NCI-H345 (cell line): ENCODE measurements at places on chromosomes 12 and 14.
A peak's percentile ranks its signal among the peaks of the same experiment; 100 is the strongest.

DNA sequence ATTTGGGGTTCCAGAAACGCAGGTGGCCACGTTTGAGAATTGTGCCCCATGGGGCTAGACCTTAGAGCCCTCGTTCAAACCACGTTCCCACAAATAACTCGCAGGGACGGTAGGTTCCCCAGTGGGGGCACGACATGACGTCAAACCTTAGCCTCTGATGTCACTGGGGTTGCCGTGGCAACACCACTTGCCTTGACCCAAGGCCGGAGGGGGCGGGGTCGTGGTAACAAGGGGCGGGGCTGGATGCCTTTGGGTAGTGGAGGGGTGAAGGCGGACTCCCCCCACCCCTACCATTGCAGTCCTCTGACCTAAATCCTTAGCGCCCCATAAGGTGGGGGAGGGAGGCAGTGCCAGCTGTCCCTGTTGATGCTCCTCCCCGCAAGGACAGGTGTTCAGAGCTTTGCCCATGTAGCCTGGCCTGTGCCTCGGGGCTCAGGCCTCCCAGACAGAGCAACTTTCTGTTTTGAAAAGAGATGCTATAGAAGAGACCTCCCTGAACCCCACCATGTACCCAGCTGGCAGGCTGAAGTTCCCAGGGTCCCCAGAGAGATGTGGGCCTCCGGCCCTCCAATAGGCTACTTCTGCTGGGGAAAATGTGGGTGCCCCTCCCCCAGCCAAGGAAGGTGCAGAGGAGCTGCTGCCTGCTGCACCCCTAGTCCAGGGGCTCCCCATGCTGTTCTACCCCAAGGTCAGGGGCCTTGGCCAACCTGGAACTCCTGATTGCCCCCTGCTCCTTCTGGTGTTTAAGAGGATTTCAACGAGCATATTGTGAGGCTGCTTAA is 1.9 kb downstream of the FAM222A start:
- peak; percentile 51 for DNase-seq

- no peak for DNase-seq
Observed at GRCh38 chr14:55964091-55964490, 154.1 kb upstream of the PELI2 start.

DNA sequence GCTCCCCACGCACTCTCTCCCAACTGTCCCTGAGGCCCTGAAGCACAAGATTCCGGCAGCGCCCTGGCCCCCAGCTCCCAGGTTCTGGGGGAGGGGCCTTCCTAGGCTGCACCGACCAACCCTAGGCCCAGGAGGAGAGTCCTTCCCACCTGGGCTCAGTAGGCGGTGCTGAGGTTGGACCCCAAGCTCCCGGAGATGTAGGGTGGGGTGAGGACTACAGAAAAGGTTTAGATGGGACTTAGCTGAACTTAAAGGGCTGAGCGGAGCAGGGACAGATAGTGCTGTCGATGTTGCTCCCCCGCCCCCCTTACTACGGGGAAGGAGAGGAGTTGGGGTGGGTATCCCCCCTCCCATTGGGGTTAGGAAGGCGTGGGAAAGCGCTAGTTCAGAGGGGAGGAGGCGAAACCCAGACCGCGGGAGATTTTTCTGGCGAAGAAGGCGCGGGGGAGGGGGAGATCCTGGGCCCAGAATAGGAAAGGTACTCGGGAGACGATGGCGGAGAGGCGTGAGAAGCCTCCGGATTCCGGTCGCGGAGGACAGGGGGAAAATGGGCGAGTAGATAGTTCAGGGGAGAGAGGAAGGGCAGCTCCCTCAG is 4.2 kb upstream of the BAZ2A start:
- peak; percentile 73 for DNase-seq

DNA sequence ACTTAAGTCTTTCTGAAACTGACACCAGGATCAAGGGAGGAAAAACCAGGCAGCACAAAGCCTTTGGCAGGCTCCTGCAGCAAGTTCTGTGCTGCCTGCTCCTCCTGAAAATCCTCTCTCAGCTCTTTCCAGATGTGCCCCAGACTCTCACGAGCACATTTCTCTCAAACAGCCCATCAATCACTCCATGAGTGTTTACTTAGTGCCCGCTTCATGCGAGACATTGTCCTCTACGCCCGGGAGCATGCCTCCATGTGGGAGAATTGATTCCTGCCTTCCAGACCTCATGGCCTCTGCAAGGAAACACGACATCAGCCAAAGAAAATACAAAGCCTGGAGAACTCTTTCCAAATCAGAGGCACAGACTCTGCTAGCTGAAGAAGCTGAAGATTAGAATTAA is 46.5 kb upstream of the TSPAN11 start:
- DNase-seq = peak; percentile 88

GRCh38 chr14:58746701-58747100 is 108.9 kb downstream of the DACT1 start:
- no peak for DNase-seq

DNA sequence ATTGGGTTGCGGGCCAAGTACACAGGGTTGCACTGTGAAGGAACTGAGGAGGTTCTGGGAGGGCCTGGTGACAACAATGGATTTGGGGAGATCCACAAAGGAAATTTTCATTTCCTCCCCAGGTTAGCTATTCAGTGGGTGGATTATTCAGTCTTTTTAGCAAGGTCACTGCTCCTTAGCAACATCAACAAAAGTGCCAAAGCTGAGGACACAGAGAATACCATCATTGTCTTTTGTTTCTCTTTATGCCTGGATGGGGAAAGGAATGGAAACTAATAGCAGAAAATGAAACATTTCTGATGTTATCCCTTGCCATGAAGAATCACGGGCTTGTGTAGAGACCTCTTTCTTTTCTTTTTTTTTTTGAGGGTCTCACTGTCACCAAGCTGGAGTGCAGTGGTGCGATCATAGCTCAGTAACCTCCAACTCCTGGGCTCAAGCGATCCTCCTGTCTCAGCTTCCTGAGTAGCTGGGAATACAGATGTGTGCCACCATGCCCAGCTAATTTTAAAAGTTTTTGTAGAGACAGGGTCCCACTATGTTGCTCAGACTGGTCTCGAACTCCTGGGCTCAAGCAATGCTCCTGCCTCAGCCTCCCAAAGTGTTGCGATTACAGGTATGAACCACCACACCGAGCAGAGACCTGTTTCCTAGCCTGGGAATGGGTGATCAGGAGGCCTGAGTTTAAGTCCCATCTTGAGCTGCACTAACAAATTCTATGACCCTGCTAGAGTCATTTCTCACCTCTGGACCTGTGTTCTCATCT is 6.5 kb downstream of the PPP1R3E start:
- DNase-seq = no peak

- DNase-seq = no peak
Observed at GRCh38 chr12:111362687-111363475, 6.0 kb downstream of the PHETA1 start.

DNA sequence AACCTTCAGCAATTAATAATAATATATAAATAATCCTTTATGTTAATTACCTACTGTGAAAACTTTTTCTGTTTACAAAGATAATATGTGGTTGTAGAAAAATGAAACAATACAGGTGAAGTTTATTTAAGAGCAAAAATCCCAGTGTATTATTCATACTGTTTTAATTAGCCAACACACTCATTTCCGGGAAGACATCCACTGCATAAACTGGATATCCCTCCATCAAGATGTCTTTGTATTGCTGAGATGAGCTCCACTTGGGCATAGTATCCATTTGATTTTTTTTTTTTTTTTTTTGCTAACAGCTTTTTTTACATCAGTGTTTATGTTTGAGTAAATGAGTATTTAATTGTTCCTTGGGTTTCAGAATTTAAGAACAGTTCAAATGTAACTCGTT is 13.7 kb upstream of the DERA start:
- no peak for DNase-seq

DNA sequence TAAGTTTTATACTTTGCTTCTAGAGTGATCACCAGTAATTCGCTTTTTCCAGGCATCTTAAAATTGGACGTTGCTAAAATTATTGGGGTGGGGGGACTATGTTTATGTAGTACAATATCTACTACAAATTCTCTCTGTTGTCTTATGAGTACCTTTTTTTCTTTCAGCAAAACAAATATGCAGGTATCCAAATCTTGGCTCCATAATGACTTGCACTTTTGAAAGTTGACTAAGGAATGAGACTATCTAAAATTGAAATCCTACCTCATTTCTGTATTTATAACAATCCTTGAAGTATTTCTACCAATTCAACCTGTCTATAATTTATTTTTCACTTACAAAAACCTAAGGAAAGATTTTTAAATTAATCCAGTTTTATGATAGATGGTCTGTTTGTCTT is 2.4 kb downstream of the DYNC1H1 start:
- DNase-seq = no peak
